K562 (cell line): ENCODE measurements at places on chromosomes 5 and 9. TPM values are rescaled to one million over a fixed set of nuclear protein-coding genes. Genes with fewer than 3 reads are reported as not detected.

DNA sequence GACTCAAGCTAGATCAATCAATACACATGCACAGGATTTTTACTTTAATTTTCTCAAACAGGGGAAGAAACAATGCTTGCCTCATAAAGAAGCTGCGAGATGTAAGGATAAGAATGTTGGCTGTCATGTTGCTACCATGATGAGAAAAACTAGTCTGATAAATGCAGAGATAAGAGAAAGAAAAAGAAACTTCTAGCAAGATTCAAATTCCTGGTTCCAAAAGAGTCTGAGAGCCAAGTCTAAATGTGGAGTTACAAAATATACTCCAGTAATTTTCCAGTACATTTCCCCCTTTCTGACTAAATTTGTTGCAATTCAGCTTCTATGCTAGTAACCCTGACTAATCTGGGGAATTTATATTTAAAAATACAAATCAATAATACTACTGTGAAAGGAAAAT, 10.4 kb upstream of the ANXA1 start:
- H3K27ac ChIP-seq, result no peak overlapping the region
- no peak for DNase-seq
- H3K4me3 ChIP-seq, result no peak overlapping the region
- no peaks in the 10 kb centered on the region; the same call in 2 of the 3 replicates for H3K36me3 ChIP-seq
- no peaks in the 10 kb centered on the region; the same call in 1 of the 2 replicates for H3K4me1 ChIP-seq
- no peaks in the 10 kb centered on the region for H3K27me3 ChIP-seq

- no peak overlapping the region for H3K27ac ChIP-seq
- no peak for DNase-seq
- H3K4me1 ChIP-seq, result no peaks in the 10 kb centered on the region
These were observed 111.1 kb downstream of the ARHGAP26 start for GRCh38 chr5:142881076-142881783.

- peaks cover 22% of the 10 kb centered on the region for H3K4me1 ChIP-seq
- no peak for DNase-seq
- H3K36me3 ChIP-seq, result peaks cover 51% of the 10 kb centered on the region
- no peak overlapping the region for H3K4me3 ChIP-seq
These were observed 1.8 kb downstream of the SMC5 start for GRCh38 chr9:70260606-70261005.

The CDH10 gene
- not detected in 2 replicates for total RNA-seq

The ZNF454 gene
- not detected in 2 replicates for total RNA-seq

GRCh38 chr9:33881635-33882034, 64.7 kb downstream of the UBE2R2 start:
- no peak overlapping the region for H3K4me3 ChIP-seq
- H3K4me1 ChIP-seq, result peaks cover 19% of the 10 kb centered on the region
- H3K27me3 ChIP-seq, result no peaks in the 10 kb centered on the region
- H3K27ac ChIP-seq, result no peak overlapping the region
- H3K36me3 ChIP-seq, result no peaks in the 10 kb centered on the region
- DNase-seq, result no peak

DNA sequence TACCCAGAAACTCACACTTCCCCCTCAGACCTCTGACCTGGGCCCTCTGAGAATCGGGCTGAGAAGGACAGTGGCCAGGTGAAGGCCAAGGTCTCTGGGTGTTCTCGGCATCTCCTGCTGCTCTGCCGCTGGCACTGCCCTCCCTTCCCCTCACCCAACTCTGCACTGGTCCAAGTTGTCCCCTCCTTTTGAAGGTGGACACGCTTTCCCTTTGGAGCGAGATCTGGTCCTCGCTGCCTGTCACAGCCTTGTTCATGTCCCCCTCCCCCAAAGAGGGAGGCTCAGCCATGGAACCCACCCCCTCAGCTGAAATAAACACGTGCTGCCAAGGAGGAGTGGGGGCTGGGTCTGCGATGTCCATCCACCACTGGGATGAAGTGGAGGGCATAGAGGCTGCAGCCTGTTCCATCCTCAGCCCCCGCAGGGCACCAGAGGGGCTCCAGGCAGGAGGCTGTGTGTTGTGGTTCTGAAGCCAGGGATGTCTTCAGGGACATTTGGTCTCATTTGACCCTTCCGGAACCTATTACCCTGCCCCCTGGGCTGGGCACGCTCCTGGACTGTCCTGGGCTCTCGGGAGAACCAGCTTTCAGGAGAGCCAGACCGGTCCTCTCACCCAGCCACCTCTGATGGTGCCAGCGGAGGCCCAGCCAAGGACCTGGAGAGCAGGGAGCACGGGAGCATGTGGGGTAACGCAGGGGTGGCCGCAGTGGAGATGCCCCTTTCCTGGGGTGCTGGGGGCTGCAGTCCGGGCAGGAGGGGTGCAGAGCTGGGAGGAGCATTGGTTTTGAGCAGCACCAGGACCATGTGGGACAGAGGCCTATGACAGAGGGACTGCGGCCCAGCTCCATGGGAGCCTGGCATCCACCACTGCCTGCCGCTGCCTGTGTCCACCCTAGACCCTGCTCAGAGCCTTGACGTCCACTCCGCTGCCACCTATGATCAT, 4.7 kb upstream of the LCN2 start:
- H3K4me1 ChIP-seq, result peaks cover 47% of the 10 kb centered on the region
- no peaks in the 10 kb centered on the region for H3K27me3 ChIP-seq
- DNase-seq, result peak; percentile 15
- H3K36me3 ChIP-seq, result no peaks in the 10 kb centered on the region

DNA sequence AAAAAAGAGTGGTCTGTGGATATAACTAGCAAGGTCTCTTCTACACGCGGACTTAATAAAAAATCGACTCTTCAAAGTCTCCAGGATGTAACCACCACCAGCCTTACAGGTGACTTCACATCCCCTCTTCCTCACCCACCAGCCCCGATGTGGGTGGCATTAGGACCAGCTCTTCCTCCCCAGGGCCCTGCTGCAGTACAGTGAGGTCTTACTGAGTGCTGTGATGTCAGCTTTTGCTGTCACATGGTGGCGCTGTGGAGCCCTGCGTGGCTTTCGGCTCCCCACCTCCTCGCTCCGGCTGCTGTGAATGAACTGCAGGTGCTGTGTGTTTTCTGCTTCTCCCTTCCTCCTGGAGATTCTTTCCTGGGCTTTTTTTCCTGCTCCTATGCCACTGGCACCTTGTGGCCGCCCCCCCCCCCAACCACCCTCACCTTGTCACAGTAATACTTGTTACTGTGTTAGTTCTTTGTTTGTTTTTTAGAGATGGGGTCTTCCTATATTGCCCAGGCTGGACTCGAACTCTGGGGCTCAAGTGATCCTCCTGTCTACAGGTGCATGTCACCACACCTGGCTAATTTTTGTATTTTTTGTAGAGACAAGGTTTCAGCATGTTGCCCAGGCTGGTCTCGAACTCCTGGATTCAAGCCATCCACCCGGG, 15.8 kb upstream of the RAPGEF1 start:
- H3K4me1 ChIP-seq, result no peaks in the 10 kb centered on the region
- no peaks in the 10 kb centered on the region for H3K36me3 ChIP-seq
- no peak overlapping the region for H3K4me3 ChIP-seq
- H3K27me3 ChIP-seq, result peaks cover 17% of the 10 kb centered on the region

DNA sequence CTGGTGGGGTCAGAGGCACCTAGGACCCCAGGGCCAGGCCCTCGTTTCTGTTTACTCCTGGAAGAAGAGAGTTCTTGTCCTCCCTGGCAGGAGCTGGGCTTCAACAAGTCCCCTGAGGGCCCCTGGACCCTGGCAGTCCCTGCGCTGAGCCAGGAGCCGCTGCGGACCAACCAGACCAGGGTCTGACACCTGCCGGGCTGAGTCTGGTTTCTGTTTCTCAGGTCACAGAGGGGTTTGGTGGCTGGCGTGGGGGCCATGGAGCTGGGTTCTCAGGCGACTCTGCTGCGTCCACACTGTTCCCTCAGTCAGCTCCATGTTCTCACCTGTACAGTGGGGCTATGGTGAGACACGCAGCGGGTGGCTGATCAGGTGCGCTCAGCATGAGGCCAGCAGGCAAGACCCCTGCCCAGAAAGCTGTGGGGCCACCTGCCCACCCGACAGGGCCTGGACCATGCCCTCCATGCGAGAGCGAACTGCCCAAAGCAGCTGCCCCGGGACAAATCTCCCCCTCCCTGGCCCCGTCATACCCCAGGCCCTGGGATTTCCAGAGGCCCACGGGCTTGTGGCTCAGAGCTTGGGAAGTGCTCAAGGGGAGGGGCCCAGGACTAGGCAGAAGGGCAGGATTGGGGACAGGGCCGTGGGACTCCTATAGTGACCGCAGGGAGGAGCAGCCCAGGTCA, 17.9 kb upstream of the NOTCH1 start:
- H3K27ac ChIP-seq, result no peak overlapping the region
- peaks cover 6% of the 10 kb centered on the region; the same call in 2 of the 3 replicates for H3K4me1 ChIP-seq
- no peak for DNase-seq
- no peaks in the 10 kb centered on the region for H3K36me3 ChIP-seq
- no peak overlapping the region for H3K4me3 ChIP-seq
